Activated CD4-positive, alpha-beta T cell treated with anti-CD3 and anti-CD28 coated beads for 48 hours (primary cell): ENCODE measurements at places on chromosomes 3 and 15.
A peak's percentile ranks its signal among the peaks of the same experiment; 100 is the strongest.

- DNase-seq: no peak
These were observed 70.0 kb downstream of the MEF2A start for GRCh38 chr15:99635794-99636193.

GRCh38 chr3:177348974-177349373 lies 151.7 kb upstream of the TBL1XR1 start:
- DNase-seq: no peak

DNA sequence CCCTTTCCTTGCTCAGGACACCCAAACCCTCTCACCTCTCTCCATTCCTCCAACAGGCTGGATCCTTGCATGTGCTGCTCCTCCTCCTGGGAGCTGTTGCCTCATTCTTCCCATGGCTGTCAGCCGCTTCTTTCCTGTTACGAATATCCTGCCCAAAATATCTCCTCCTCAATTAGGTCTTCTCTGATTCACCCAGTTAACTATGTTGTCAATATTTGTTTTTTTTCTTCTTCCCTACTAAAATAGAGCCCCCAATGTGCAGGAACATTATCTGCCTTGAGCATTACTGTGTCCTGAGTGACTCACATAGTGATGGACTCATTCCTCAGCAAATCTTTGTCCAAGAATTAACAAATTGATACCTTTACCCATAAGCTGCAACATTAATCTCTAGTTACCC lies 357.2 kb downstream of the CLSTN2 start:
- no peak for DNase-seq

DNA sequence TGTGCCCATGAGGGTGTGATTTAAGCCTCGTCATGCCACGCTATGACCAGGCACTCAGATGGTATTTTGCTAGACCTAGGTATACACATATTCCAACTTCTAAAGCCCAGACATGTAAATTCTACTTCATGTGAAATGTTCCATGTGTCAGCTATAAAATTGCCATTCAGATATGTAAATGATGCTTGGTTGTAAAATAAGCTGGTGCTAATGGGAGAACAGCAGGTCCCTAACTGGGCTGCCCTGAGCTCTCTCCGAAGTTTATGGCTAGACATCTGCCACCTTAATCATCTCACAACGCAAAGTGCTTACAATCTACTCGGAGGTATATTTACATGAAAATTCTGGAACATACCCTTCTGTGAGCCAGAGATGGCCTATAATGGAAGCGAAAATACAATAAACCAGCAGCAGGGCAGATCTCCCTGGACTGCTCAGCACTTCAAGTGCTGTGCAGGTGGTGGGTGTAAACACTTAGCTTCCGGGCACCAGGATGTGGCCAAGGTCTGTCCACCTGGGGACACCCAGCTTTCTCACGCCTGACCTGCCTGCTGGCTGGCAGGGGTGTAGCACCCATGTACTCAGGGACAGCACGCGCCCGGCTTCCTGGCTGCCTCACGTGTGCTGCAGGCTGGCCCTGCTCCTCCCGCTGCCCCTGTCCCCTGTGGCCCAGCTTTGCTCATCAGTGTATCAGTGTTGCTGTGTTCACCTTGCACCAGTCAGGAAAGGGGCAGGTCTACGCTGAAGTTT lies 82.0 kb downstream of the CHDH start:
- DNase-seq: no peak

DNA sequence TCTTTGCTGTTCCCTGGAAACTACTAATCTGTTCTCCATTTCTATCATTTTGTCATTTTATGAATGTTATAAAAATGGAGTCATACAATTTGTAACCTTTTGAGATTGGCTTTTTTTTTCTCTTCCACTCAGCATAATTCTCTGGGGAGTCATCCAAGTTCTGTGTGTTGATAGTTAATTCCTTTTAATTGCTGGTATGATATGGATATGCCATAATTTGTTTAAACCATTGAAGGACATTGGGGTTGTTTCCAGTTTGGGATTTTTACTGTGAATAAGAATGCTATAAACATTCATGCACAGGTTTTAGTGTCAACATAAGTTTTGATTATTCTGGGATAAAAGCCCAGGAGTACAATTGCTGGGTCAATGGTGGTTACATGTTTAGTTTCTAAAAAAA lies 279.4 kb downstream of the WNT5A start:
- no peak for DNase-seq

DNA sequence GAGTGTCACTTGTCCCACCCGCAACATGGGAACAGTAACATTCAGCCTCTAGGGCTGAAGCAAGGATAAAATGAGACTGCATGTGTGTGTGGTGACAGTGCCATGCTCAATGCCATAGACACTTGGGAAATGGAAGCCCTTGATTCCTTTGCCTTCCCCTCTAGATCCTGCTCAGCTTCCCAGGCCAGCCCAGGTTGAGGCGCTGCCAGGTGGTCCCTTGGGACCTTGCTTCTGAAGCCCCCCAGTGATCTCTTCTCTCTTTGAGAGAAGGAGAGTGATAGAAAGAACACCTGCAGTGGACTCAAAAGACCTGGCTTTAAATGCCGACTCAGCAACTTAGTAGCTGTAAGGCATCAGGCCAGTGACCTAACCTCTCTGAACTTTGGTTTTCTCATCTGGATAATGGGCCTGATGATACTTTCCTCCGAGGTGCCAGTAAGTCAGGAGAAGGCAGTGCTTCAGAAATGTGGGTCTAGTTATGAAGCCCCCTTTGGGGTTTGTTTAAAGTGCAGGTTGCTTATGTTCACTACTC lies 144.5 kb downstream of the RPLP1 start:
- DNase-seq: no peak

DNA sequence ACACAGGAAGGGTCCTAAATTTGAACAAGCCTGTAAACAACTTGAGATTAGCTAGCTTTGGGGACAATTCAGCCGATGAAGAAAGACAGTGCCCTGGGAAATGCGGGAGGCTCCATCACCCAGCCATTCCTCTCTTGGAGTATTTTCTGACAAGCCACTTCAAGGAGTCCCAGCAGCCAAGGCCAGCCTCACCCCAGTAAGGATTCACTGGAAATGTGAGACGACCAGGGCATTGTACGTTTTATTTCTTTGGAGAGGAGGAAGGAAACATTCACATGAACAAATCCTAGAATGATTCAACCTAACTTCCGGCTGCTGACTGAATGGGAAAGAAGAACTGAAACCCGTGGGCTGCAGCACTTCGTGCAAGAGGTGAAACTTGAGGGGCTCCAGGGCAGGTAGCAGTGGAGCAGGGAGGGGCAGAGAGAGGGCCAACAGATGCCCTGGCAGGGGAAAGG lies 116.4 kb upstream of the ARHGEF3 start:
- peak; percentile 79 for DNase-seq

GRCh38 chr3:156264771-156265170 lies 144.4 kb downstream of the KCNAB1 start:
- no peak for DNase-seq

- no peak for DNase-seq
These were observed 43.4 kb downstream of the ST3GAL6 start for GRCh38 chr3:98806521-98806920.

GRCh38 chr15:61633951-61634350 lies 404.8 kb upstream of the RORA start:
- no peak for DNase-seq

GRCh38 chr15:40098489-40099261 lies 10.0 kb downstream of the BMF start:
- peak; percentile 81 for DNase-seq

DNA sequence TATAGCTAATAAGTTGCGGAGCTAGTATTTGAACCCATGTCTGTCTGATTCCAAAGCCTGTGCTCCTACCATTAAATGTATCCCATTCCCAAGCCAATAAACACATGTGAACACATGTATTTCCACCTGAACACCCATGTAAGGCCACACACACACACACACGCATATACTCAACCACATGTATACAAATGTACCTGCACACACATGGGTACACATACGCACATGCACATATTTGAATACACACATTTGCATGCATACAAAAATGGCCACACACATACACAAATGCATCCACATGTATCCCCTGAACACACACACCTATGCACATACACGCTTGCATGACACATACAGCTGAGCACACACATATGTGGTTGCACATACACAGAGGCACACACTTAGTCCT lies 5.4 kb upstream of the MRPS22 start:
- no peak for DNase-seq

DNA sequence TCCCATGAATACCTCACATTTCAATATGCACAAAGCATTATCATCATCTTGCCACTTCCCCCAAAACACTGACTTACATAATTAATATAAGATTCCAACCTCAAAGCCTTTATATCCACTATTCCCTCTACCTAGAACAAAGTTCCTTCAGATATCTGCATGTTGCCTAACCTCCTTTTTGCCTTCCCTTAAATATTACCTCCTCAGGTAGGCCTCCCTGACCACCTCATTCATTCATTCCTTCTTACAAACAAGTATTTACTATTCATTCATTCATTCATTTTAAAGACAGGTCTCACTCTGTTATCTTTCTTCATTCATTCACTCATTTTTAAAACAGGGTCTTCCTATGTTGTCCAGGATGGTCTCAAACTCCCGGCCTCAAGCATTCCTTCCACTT lies 18.6 kb downstream of the DYNC1LI1 start:
- no peak for DNase-seq

DNA sequence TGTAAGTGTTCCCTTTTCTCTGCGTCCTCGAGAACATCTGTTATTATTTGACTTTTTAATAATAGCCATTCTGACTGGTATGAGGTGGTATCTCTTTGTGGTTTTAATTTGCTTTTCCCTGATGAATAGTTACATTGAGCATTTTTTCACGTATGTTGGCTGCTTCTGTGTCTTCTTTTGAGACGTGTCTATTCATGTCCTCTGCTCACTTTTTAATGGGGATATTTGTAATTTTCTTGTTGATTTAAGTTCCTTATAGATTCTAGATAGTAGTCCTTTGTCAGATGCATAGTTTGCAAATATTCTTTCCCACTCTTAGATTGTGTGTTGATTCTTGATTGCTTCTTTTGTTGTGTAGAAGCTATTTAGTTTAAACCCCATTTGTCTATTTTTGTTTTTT lies 179.2 kb downstream of the DOCK3 start:
- DNase-seq: no peak

- no peak for DNase-seq
These were observed 57.5 kb downstream of the MED12L start for GRCh38 chr3:151142929-151143328.

DNA sequence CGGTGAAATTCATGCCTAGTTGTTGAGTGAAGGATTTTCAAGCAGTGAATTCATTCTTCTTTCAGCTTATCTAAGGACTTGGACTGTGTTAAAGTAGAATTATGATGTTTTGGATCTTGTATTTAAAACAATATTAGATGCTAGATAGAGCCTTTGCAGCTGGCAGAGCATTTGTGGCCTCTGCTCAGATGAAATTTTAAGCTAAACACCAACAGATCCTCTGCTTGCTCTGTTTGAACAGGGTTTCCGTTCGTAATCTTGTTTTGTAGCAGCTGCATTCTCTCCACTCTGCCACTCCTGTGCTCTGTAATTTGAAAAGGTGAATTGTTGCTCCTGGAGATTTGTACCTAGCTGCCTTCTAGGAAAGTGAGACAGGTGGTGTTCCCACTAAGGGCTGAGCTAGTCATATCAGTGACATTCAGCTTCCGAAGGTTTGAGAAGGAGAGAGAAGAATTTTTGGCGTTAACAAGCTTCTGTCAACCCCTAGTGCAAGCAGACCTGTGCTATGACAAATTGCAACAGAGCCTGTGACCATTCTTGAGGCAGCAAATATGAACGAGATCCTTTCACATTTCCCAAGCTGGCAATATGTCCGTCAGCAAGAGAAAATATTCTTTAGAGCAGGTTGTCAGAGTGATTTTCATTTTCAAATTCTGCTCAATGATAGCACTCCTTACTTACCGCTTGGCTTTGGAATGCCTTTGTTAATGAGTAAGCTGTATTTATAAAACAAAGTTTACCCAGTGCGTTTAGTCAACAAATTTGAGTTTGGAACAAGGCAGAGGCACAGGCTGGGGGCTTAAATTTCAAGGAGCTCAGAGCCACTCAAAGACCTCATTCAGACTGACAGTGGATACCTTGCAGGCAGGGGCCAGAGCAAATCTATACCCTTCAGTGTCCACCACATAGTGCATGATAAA lies 5.3 kb downstream of the CHST2 start:
- no peak for DNase-seq
